ENCODE measurements at places on chromosomes 4 and X. TPM values are rescaled to one million over a fixed set of nuclear protein-coding genes. Genes with fewer than 3 reads are reported as not detected.

The APOO gene
- 12.9 TPM for total RNA-seq

GRCh38 chr4:111031001-111031579 lies 408.2 kb upstream of the PITX2 start:
- H3K27me3 ChIP-seq, result no peaks in the 10 kb centered on the region
- H3K4me1 ChIP-seq, result no peaks in the 10 kb centered on the region
- H3K36me3 ChIP-seq, result no peaks in the 10 kb centered on the region
- no peak for DNase-seq
- no peak overlapping the region for H3K27ac ChIP-seq

DNA sequence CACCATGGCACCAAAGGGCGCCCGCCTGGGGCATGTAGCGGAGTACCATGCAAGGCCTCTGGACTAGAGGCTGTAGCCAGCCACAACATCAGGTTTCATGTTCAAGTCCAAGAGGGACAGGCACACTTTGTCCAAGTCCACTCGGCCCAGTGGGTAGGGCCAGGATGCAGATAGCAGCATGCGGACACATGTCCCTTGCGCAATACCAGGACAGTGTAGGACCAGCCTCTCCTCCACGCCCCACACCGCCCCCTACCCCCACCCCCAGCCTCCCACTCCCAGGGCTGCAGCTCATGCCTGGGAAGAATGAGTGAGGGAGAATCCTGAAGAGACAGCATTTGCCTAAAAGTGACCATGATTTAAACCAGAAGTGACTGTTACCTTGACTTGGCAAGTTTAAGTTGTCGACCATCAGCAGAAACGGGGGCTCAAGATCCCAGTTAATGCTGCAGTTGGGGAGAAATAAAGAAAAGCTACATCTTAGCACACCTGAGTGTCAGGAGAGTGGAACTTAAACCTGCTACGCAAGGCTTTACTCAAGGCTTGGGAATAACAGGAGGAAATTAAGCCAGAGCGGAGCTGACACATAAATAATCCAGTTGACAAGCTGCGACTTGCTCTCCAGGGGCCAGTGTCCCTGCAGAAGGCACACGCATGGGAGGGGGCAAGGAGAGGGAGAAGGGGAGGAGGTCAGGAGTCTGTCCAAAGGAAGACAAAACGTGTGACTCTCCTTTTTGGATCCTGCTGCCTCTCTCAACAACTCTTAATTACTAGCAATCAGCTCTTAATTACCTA lies 221.7 kb downstream of the BCOR start:
- peaks cover 3% of the 10 kb centered on the region for H3K27me3 ChIP-seq
- DNase-seq, result no peak
- H3K36me3 ChIP-seq, result no peaks in the 10 kb centered on the region
- H3K4me1 ChIP-seq, result no peaks in the 10 kb centered on the region
- H3K4me3 ChIP-seq, result no peak overlapping the region
- no peak overlapping the region for H3K27ac ChIP-seq

GRCh38 chrX:2694914-2695267 lies 3.8 kb downstream of the CD99 start:
- peaks cover 13% of the 10 kb centered on the region for H3K4me1 ChIP-seq
- DNase-seq, result no peak
- no peak overlapping the region for H3K27ac ChIP-seq
- no peaks in the 10 kb centered on the region for H3K27me3 ChIP-seq
- no peak overlapping the region for H3K4me3 ChIP-seq

The GABRE gene
- total RNA-seq, result 4.9 TPM

GRCh38 chr4:145541346-145541745 lies 59.7 kb downstream of the SMAD1 start:
- H3K27me3 ChIP-seq, result no peaks in the 10 kb centered on the region
- H3K4me1 ChIP-seq, result peaks cover 8% of the 10 kb centered on the region
- no peak overlapping the region for H3K27ac ChIP-seq
- no peak overlapping the region for H3K4me3 ChIP-seq

GRCh38 chr4:181108237-181108636 lies 1135.0 kb upstream of the TENM3 start:
- no peaks in the 10 kb centered on the region for H3K27me3 ChIP-seq
- no peak overlapping the region for H3K27ac ChIP-seq
- H3K36me3 ChIP-seq, result no peaks in the 10 kb centered on the region
- no peaks in the 10 kb centered on the region for H3K4me1 ChIP-seq
- no peak overlapping the region for H3K4me3 ChIP-seq

GRCh38 chr4:83961575-83961974 lies 425.7 kb downstream of the GPAT3 start:
- H3K27ac ChIP-seq, result no peak overlapping the region
- no peak overlapping the region for H3K4me3 ChIP-seq
- no peaks in the 10 kb centered on the region for H3K27me3 ChIP-seq
- no peaks in the 10 kb centered on the region for H3K36me3 ChIP-seq
- H3K4me1 ChIP-seq, result no peaks in the 10 kb centered on the region
- DNase-seq, result no peak

GRCh38 chr4:140925417-140925816 lies 169.2 kb upstream of the TBC1D9 start:
- no peak overlapping the region for H3K4me3 ChIP-seq
- H3K4me1 ChIP-seq, result no peaks in the 10 kb centered on the region
- no peak for DNase-seq

- no peak for DNase-seq
- H3K27me3 ChIP-seq, result peaks cover 49% of the 10 kb centered on the region
- no peaks in the 10 kb centered on the region for H3K36me3 ChIP-seq
- H3K4me3 ChIP-seq, result no peak overlapping the region
- H3K27ac ChIP-seq, result no peak overlapping the region
Measured at GRCh38 chr4:174214101-174214878, 69.2 kb downstream of the FBXO8 start.

The HS3ST1 gene
- 3.4 TPM for total RNA-seq

GRCh38 chrX:100204534-100204933 lies 205.5 kb downstream of the PCDH19 start:
- H3K4me3 ChIP-seq, result no peak overlapping the region
- no peaks in the 10 kb centered on the region for H3K27me3 ChIP-seq
- no peaks in the 10 kb centered on the region for H3K36me3 ChIP-seq
- no peak for DNase-seq
- H3K27ac ChIP-seq, result no peak overlapping the region

GRCh38 chr4:2937986-2938385 lies 25.2 kb downstream of the NOP14 start:
- H3K27ac ChIP-seq, result no peak overlapping the region
- H3K4me1 ChIP-seq, result peaks cover 38% of the 10 kb centered on the region
- no peak overlapping the region for H3K4me3 ChIP-seq
- no peaks in the 10 kb centered on the region for H3K27me3 ChIP-seq

The PAGE2 gene
- not detected for total RNA-seq
